ENCODE measurements at places on chromosomes 7 and 10.
A peak's percentile ranks its signal among the peaks of the same experiment; 100 is the strongest.

DNA sequence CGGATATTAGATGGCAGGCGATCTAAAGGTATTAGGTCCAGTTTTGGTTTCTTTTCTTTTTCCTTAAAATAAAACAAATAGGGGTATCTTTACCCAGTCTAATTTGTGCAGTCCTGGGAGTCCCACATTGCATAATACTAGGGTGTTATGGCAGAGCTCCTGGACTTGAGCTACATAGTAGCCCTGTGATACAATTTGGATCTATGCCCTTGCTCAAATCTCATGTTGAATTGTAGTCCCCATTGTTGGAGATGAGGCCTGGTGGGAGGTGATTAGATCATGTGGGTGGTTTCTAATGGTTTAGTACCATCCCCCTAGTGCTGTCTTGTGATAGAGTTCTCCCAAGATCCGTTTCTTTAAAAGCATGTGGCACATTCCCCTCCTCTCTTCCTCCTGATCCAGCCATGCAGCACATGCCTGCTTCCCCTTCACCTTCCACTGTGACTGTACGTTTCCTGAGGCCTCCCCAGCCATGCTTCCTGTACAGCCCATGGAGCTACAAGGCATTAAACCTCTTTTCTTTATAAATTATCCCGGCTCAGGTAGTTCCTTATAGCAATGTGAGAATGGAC is 141.9 kb downstream of the RPS24 start:
- no peak for DNase-seq

DNA sequence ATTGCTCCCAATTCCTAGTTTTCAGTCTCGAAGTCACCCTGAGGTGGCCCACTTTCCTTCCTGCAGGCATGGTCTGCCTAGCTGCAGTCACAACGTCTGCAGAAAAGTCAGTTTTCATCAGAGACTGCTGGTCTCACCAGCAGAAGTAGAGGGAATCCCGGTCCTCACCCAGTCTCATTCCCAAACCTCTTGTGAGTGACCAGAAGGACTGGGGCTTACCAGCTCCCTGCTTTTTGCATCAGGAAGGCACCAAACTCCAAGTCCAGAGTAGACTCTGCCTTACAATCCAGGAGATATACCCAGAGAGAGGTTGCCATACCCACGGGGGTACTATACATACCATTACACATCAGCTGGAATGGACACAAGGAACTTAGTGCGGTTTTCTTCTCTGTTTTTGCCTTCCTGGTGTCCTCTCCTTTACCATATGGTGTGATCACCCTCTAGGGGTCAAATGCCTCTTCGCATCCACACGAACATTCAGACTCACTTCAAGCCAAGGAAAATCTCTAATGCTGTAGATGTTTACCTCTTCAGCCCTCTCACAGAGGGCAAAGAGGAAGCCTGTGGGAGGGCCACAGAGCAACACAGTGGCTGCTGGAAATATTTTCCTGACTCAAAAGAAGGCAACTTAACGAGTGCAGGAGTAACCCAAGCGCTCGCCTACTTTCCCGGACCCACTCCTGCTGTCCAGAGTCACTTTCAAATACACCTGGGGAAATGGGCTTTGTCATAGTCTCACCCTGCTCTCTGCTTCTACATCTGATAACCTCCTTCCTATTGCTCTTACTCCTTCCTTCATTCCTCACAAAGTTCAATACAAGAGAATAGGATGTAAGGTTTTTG is 220.9 kb downstream of the C7orf25 start:
- no peak for DNase-seq

- DNase-seq: no peak
Observed at GRCh38 chr10:89367529-89367928, 10.3 kb upstream of the IFIT1B start.

DNA sequence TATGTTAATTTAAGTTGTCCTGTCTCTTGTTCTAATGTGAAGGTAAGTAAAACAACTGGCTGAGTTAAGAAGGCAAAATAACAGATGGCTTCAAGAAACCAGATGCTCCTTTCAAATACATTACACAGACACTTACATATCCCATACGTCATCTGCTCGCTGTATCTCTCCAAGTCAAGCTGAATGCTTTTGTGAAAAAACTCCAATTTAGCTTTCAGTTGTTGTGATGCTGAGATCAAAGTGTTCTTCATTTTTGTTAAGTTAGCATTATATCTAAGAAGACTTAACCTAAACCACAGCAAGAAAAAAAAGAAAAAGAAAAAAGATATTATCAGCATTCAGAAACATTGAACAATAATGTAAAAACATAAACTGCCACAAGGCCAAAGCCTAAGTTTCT is 18.5 kb upstream of the ERLIN1 start:
- no peak for DNase-seq

DNA sequence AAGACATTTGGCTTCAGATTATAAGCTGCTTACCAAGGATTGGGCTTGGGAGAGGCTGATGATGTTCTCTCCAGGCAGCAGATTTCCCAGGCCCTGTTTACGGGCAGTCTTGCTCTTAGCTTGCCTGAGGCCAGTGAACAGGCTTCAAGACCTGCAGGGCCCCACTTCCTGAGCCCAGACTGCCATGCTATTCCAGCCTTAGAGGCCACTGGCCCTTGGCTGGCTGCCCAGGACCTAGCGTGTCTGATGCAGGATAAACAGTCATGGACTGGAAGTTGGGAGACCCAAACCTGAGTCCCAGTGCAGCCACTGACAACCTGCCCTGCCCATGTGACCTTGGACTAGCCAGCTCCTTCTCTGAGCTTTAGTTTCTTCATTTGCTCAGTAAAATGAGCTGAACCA is 2.9 kb downstream of the PRXL2A start:
- no peak for DNase-seq

GRCh38 chr10:71222601-71223346 is 10.4 kb downstream of the UNC5B start:
- DNase-seq: no peak

GRCh38 chr7:124084024-124084423 is 51.2 kb upstream of the TMEM229A start:
- DNase-seq: no peak

GRCh38 chr7:8442051-8442813 is 8.8 kb downstream of the NXPH1 start:
- DNase-seq: no peak

- no peak for DNase-seq
Observed at GRCh38 chr7:30276203-30276900, 8.0 kb upstream of the ZNRF2 start.

DNA sequence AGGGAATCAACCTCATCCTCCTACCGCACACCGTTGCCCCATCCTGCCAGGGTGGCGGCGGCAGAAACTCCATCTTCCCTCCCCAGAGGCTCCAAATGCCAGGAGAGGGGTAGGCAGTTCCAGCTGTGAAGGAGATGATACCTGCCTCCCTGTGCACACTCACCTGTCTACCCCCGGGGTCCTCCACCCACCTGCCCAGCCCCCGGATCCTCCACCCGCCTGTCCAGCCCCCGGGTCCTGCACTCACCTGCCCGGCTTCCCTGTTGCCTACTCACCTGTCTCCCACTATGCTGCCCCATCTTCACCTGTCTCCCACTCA is 13.4 kb upstream of the DNAAF5 start:
- DNase-seq: no peak

DNA sequence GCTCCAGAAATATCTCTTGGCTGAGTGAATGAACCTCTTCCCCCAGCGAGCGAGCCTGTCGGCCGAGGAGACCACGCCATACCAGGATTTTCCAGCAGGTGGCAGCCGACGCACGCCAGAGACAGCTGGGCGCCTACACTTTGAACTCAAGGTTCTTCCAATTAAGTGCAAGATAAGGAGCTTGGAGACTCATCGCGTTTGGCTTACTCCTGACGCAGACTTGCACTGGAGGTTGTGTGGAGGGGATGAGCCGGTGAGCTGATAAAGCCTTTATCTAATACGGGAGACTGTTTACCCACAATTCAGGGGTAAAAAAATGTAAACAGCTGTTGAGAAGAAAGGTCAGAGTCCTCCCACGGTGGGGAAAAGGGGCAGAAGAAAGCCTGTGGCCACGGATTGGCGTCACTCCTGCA is 45.9 kb upstream of the EMX2 start:
- DNase-seq: peak; percentile 47

- no peak for DNase-seq
Observed at GRCh38 chr10:129532838-129533237, 65.8 kb downstream of the MGMT start.

- DNase-seq: no peak
Observed at GRCh38 chr10:35435824-35436223, 99.5 kb downstream of the CCNY start.

DNA sequence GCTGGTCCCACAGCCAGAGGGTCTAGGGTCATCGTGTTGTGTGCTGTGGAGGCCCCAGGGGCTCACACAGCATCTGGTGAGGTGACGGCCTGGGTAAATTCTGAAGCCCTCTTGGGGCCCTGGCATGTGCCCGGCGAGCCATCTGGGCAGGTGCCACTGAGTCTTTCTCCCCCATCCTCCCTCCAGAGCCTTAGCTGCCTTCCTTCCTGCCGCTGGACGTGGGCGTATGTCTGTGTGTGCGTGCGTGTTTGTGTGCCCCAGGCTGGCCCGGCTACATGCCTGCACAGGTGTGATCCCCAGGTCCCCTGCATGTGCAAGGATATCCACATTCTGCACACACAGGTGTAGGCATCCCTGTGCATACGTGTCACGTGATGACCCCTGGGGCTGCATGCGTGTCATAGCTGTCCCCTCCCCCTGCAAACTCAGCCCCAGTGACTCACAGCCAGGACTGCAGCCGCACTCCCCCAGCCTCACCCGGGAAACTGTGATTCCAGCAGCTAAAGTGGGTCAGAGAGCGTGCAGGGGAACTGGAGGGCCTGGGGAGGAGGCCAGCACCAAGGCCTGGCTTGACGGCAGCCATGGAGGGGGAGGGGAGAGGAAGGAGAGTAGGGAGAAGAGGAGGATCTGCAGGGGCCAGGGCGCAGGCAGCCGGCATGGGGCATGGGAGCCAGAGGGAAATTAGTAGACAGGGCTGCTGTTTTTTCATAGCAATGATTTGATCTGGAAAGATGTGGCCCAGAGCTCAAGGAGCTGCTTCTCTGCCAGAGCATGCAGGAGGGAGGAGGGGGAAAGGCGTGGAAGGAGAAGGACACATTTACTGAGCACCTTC is 46.4 kb downstream of the ELFN1 start:
- no peak for DNase-seq

- no peak for DNase-seq
Observed at GRCh38 chr7:113209449-113210203, 91.3 kb upstream of the SMIM30 start.
